Skin of body (tissue), 3 donors: ENCODE measurements at places on chromosomes 12 and 14. TPM values are rescaled to one million over a fixed set of nuclear protein-coding genes. Genes with fewer than 3 reads are reported as not detected.

- DNase-seq = no peak
These were observed 703.6 kb upstream of the FLRT2 start for GRCh38 chr14:84826294-84826693.

- peak; percentile 16 for DNase-seq
These were observed 1.1 kb upstream of the TM9SF1 start for GRCh38 chr14:24196071-24197055.

GRCh38 chr12:69901221-69901905 lies 76.3 kb downstream of the MYRFL start:
- peak; percentile 68 for DNase-seq

- DNase-seq = no peak
These were observed 154.8 kb upstream of the LRIG3 start for GRCh38 chr12:59075141-59075540.

- no peak for DNase-seq
These were observed 63.6 kb downstream of the CHST11 start for GRCh38 chr12:104520242-104520900.

DNA sequence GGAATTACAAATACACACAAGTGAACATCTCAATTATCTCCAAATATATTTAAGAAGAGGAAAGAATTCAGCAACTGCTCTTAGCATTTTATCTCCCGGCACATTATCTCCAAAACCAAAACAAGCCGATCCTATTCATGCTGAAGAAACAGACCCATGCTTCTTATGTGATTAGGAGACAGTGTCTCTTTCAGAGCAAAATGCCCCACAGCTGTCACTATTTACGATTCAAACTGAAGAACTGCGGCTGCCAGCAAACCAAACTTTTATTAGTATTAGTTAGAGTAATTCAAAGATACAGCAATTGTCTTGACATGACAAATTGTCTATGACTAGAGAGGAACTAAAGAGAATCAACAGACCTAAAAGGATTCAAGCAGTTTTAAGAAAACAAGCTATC lies 79.4 kb downstream of the SETD3 start:
- no peak for DNase-seq

GRCh38 chr12:105100207-105100985 lies 7.1 kb upstream of the WASHC4 start:
- DNase-seq = no peak

DNA sequence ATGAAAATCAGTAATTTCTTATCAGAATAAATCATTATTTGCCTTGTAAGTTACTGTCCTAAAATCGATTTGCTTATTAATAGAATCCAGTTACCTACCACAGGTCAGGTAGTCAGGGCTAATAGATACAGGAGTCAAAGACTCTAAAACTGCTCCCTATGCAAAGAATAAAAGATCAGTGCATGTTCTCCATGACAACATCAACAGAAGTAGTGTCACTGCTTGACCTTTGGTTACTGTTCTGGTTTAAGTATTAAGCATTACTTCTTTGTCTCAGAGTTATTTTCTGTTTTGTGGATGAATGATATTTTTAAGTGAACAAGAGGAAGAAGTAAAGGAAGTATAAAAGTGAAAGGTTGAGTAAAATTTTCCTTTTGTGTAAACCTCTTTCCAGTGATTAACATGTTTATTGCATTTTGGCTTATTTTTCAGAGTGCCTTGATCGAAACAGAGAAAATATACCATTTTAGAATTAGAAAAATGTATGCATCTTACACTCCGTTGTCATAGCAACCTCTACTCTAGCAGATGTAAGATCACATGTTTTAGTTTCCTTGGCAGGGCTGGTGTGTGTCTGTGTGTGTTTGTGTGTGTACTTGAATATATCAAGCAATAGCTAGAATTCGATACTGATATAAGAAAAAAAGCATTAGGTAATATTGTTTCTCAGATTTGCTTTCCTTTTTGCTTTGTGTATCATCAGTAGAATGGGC lies 44.7 kb downstream of the ABCD2 start:
- no peak for DNase-seq

GRCh38 chr12:62848418-62848817 lies 86.5 kb downstream of the PPM1H start:
- DNase-seq = no peak

GRCh38 chr12:88868050-88868449 lies 287.8 kb upstream of the KITLG start:
- no peak for DNase-seq

DNA sequence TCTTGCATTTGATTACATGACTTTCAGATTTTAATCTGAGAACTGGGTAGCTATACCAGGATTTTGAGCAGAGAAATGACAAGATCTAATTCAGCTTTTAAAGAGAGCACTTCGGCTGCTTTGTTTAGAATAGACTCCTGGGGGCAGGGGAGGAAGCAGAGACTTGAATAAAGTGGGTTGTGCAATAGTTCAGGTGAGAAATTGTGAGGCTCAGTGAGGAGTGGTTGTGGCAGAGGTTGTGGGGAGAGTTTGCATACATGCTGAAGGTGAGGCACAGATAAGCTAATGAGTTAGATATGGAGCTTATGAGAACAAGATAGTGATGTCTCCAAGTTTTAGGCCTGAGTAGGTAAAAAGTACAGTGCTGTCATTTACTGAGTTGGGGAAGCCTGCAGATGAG lies 281.4 kb downstream of the FLRT2 start:
- DNase-seq = no peak

DNA sequence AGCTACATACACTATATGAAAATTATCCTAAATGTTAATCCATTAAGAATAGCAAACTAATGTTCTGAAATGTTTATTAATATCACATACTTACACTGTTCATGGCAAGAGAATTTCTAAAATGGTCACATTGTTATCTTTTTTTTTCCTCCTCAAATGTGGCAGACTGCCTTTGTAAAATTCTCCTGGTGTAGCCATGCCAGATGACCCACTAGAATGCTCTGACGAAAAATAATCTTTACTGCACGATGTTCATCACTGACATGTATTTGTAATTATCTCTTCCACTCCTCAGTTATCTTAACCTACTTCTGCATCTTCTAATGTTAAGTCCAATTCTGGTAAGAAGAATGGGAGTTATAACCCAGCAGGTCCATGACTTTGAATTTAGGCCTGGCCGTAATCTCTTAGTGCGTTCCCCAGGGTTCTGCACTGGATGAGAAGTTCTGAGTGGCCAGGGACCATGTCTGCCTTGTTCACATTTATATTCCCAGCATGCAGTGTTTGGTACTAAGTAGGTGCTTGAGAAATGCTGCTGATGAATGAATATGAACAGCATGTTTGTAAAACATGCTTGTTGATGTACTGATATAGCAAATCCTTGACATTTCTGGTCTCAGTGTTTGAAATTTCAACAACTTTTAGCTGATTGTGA lies 46.7 kb downstream of the NOPCHAP1 start:
- no peak for DNase-seq

The ZDHHC22 gene
- total RNA-seq = under 0.01 TPM

The INSM2 gene
- not detected for total RNA-seq

The CCDC177 gene
- not detected for total RNA-seq

The CD69 gene
- total RNA-seq = 9.7 TPM

The YAF2 gene
- total RNA-seq = 14.3 TPM

The PRB2 gene
- 0.20 TPM for total RNA-seq

The SERPINA1 gene
- 11.1 TPM for total RNA-seq

The PIWIL1 gene
- total RNA-seq = 0.10 TPM
